ENCODE measurements at places on chromosomes 3 and 15. TPM values are rescaled to one million over a fixed set of nuclear protein-coding genes. Genes with fewer than 3 reads are reported as not detected.

MCTP2 gene
- total RNA-seq, result 25.3 TPM

GLDN gene
- total RNA-seq, result under 0.01 TPM

PAQR5 gene
- total RNA-seq, result 0.09 TPM

CCR9 gene
- not detected for total RNA-seq

P3H2 gene
- 24.8 TPM for total RNA-seq

KCTD6 gene
- 10.0 TPM for total RNA-seq

CAMK2N2 gene
- not detected for total RNA-seq

OR4F15 gene
- not detected for total RNA-seq

GP5 gene
- 0.14 TPM for total RNA-seq

SERINC4 gene
- total RNA-seq, result not detected
